Stimulated activated CD4-positive, alpha-beta T cell treated with anti-CD3 and anti-CD28 coated beads, Interleukin-4, amount 100 ng/mL, for 24 hours (primary cell): ENCODE measurements at places on chromosomes 11 and 22.
A peak's percentile ranks its signal among the peaks of the same experiment; 100 is the strongest.

GRCh38 chr11:46497498-46497897 is 96.3 kb downstream of the AMBRA1 start:
- no peak for DNase-seq

DNA sequence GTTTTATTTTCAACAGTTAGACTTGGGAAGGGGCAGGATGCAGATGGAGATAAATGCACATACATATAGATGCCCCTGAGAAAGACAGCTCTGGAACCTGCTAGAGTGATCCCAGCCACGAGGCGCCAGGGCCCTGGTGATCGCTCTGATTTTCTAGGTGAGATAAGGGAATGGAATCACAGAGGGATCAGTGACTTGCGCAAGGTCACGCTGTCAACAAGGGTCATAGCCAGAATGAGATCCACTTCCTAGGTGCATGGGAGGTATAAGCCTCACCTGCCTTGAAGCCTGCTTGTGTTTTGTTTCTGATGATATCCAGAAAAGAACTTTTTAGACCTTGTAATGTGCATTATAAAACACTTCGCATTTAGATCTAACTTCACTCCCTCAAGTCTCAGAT is 47.5 kb downstream of the ZBTB16 start:
- DNase-seq: no peak

DNA sequence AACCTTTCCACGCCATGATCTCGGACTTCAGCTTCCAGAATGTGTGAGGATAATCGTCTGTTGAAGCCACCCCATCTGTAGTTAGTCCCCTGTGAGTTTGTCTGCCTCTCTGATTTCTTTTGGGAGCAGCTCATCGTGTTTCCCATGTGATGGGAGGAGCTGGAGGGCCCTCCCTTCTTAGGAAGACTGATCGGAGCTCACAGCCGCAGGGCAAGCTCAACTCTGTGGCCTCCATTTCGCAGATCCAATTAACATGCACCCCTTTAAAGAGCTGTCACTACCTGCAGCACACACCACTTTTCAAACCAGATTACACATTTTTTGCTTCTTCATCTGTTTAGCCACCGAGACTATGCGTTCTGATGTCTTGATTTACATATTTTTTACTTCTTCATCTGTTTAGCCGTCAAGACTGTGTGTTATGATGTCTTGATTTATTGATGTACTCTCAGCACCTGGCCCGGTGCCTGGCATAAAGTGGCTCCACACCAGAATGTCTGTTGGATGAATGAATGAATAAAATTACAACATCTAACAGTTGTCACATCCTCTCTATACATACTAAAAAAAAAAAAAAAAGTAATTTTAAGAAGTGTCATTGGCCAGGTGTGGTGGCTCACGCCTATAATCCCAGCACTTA is 14.9 kb upstream of the PPFIA1 start:
- DNase-seq: no peak

GRCh38 chr11:33063326-33063881 is 24.0 kb downstream of the TCP11L1 start:
- DNase-seq: peak; percentile 19

DNA sequence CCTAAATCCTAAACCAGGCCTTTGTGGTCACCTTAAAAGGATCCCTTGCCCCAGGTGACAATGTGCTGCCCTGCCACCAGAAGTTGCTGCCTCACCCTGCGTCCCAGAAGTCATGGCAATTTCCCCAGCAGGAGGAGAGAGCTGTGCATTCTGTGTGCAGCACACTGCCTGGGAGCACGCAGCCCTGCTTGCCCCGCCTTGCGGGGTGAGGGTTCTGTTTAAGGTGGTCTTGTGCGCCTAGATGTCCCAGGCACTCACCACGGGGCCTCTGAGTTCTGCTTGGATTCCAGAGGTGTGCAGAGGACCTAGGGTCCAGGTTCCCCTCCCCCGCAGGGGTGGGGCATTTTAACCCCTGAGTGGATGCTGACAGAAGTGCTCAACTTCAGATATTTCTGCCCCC is 95.0 kb downstream of the GRAMD1B start:
- DNase-seq: no peak

- no peak for DNase-seq
Measured at GRCh38 chr11:70142221-70142875, 60.7 kb upstream of the FADD start.

DNA sequence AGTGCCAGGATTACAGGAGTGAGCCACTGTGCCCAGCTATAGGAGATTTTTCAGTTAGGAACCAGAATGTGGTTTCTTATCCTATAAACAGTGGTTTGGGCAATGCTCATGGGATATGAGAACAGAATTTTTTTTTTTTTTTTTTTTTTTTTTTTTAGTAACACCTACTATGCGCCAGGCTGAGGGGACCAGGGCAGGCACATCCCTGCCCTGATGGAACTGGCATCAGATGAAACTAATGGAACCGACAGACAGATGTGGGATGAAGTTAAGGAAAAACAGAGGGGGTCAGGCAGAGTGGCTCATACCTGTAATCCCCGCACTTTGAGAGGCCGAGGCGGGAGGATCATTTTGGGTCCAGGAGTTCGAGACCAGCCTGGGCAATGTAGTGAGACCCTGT is 4.9 kb downstream of the SEC14L4 start:
- no peak for DNase-seq

DNA sequence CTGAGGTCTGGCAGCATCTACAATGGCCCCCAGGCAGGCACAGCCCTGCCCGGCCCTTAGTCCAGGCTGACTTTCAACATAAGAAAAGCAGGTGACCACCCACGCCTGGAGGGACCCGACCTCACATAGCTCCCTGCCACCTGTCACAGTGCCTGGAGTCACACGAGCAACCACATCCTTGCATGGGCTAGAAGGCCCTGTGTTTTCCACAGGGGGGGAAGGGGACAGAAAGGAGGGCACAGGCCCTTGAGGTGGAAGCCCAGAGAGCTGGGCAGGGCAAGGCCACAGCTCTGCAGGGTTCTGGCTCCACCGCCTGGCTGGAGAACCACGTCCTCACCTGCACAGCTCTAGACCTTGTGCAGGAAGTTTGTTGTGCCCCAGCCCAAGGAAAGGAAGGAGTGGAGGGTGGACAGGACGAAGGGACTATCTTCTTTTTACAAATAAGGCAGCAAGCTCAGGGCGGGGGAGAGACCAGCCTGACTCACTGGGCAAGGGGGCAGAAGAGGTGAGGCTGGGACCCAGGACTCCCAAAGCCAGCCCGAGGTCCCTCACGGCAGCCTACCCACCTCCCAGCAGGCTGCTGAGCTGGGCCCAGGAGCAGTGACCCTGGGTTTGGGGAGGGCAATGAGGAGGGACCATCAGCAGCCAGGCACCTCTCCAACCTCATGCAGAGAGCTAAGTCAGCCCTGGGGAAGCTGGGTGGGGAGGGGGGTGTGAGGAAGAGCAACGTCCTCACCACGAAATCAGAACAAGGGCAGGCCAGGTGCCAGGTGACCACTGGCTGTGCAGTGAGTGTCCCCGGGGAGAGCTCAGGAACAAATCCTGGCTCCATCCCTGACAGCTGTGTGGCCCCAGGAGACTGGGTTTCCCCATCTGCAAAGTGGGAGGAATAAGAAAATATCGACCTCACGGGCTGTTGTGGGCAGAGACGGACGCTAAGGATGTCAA is 4.3 kb downstream of the C1QTNF6 start:
- DNase-seq: no peak

- no peak for DNase-seq
Measured at GRCh38 chr11:2621894-2622293, 77.9 kb downstream of the KCNQ1OT1 start.

- DNase-seq: no peak
Measured at GRCh38 chr11:85647078-85647477, 689 bp upstream of the TMEM126A start.

GRCh38 chr11:32052215-32052614 is 38.7 kb upstream of the RCN1 start:
- DNase-seq: peak; percentile 62

- no peak for DNase-seq
Measured at GRCh38 chr11:10109806-10110205, 184.2 kb downstream of the SBF2 start.
